ENCODE measurements at places on chromosomes 5 and 9. TPM values are rescaled to one million over a fixed set of nuclear protein-coding genes. Genes with fewer than 3 reads are reported as not detected.

DNA sequence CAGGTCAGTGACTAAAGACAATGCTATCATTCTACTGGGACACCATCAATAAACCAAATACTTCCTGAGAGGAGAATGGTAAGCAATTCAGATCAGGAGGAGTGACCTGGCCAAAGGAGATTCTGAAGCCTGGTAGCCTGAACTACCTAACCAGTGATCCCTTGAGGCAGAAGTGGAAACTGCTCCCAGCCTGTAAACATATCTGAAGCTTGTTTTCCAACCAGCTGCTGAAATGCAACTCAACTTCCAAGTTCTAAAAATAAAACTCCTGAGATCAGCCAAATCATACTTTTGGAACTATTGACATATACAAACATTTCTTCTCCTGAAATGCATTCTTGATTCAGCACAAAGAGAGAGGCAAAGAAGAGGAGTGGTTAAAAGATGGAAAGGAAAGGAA, 204.1 kb downstream of the EBF1 start:
- H3K27me3 ChIP-seq: no peaks in the 10 kb centered on the region
- no peak overlapping the region for H3K4me3 ChIP-seq
- DNase-seq: no peak
- no peaks in the 10 kb centered on the region for H3K36me3 ChIP-seq
- H3K4me1 ChIP-seq: peaks cover 22% of the 10 kb centered on the region
- H3K27ac ChIP-seq: no peak overlapping the region

GRCh38 chr5:132621699-132622098, 36.3 kb upstream of the IL13 start:
- H3K4me1 ChIP-seq: no peaks in the 10 kb centered on the region
- DNase-seq: no peak
- no peaks in the 10 kb centered on the region for H3K27me3 ChIP-seq
- peaks cover 10% of the 10 kb centered on the region for H3K36me3 ChIP-seq
- no peak overlapping the region for H3K27ac ChIP-seq

GRCh38 chr9:131714821-131715220, 25.1 kb downstream of the RAPGEF1 start:
- peaks cover 29% of the 10 kb centered on the region for H3K4me1 ChIP-seq
- H3K36me3 ChIP-seq: no peaks in the 10 kb centered on the region
- peak overlapping the region; percentile 85 for H3K27ac ChIP-seq

DNA sequence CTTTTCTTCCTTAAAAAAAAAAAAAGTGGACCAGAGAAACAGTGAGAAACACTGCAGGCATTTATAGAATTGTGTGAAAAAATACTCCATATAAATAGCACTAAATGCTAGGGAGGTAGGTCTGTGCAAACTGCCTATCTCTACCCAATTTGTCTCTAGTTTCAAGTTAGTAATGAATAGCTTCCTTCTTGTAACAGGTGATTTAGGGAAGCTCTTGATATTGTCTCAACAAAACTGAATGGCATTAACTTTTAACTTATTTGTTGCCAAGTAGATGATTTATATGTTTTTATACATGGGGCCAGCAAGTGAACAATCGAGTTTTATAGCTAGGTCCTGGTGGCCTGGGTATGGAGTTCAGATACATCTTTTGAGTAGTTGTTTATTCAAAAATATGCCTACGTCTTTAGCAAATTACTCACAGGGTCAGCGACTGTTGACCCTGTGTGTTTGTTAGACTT, 283.6 kb downstream of the NR3C1 start:
- peaks cover 10% of the 10 kb centered on the region for H3K4me1 ChIP-seq
- no peaks in the 10 kb centered on the region for H3K27me3 ChIP-seq
- no peak overlapping the region for H3K27ac ChIP-seq
- H3K36me3 ChIP-seq: no peaks in the 10 kb centered on the region
- DNase-seq: no peak

DOK3 gene
- 20.5 TPM for total RNA-seq
